ENCODE measurements at places on chromosomes 6 and 20.
A peak's percentile ranks its signal among the peaks of the same experiment; 100 is the strongest.

GRCh38 chr20:373171-373890 lies 7.2 kb upstream of the TRIB3 start:
- DNase-seq = peak; percentile 87

DNA sequence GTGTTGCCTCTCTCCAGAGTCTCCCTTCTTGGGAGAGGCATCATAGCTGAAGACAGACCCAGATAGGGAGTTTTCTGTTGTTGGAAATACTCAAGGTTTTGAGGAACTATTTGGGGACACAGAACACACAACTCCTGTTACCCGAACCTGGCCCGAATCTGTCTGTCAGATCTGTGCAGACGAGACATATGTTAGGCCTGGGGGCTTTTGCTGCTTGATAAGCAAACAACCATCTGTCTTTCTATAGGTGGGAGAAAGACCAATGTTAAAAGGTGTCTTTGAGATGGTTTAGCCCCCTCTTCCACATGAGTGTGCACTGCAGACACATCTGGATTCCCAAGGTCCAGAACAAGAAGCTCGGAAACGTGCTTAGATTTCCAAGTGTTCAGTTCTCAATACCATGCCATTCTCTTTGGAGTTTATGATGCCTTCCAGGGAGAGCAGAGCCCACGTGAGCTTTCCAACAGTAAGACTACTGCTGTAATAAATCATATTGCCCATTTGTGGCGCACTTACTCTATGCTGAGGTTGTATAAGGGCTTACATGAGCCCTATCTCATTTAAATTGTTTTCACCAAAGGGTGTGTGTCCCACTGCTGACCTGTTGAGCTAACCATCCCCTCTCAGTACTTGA lies 3.8 kb upstream of the STX16 start:
- DNase-seq = no peak

DNA sequence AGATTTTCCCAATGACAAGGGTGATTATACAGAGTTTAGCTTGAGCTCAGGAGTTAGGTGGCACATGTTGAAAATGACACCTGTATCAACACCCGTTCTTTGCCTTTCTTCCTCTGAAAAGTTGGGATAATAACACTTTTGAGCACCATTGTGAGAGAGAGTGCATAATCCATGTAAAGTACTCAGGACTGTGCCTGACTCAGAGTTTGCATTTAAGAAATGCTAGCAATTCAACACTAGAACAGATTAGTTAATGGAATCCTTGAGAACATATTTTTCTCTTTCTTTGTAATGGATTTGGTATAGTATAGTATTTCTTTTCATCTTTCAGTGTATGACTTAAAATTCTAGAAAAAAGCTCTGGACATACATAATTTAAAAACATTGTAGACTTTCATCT lies 449.2 kb downstream of the GJA1 start:
- DNase-seq = no peak

DNA sequence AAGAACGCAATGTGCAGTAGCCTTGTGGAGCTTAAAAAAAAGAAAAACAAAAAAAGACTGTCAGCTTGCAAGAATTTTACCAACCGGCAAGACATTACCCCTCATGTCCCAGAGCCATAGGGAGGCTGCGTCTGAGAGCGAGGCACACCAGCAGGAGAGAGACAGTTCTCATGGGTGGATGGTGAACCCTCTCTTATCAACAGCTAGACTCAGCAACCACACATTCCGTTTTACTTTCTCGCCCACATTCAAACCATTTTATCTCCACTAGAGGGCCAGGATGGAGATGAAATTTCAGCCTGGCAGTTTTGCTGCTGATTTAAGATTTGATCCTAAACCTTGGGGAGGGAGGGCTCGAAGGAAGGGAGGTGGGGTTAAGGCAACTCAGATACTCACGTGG lies 247.0 kb downstream of the ATXN1 start:
- DNase-seq = peak; percentile 74

DNA sequence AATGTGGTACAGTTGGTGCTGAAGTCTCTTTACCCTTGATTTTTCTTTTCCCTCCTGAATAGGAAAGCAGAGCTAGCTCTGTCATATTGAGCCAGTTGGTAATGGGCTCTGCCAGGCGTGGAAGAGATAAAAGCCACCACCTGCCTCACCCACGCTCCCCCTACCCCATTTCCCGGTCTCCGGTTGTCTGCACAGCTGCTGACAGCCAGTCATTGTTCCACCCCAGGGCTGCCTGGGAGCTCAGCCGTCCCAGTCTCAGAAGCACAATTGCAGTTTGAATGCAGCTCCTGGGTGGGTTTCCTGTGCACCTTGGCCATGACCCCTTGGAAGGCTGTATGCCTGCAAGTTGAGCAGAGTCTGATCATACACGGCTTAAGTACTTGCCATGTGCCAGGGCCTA lies 675.2 kb upstream of the FLRT3 start:
- no peak for DNase-seq

- DNase-seq = no peak
Measured at GRCh38 chr6:169981568-169981967, 230.1 kb downstream of the ERMARD start.

- no peak for DNase-seq
Measured at GRCh38 chr6:135087403-135087802, 32.8 kb upstream of the HBS1L start.

DNA sequence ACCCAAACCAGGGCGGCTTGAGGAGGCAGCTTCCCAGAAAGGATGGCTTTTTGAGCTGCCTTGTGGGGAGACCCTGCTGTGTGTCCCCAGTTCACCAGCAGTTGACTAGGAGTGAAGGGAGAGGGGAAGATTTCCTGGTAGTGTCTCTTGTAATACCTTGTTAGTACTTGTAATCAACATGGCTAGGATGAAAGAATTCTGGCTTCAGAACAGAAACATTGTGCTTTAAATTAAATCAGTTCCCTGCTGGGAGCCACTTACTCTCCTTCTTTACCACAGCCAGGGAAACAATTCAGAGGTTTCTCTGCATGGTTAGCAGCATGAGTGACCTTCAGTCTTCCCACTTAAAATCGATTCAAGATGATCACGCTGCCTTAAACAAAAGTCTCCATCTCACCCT lies 525.4 kb upstream of the ID4 start:
- no peak for DNase-seq

DNA sequence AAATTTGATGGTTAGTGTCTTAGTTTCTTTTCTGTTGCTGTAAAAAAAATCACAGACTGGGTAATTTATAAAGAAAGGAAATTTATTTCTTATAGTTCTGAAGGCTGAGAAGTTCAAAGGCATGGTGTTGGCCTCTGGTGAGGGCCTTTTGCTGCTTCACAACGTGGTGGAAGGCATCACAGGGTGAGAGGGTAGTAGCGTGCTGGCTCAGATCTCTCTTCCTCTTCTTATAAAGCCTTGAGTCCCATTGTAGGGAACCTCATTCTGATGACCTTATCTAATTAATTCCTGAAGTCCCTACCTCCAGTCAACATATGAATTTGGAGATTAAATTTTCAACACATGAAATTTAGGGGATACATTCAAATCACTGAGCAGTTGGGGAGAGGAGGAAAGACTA lies 62.0 kb downstream of the ARID1B start:
- DNase-seq = no peak

DNA sequence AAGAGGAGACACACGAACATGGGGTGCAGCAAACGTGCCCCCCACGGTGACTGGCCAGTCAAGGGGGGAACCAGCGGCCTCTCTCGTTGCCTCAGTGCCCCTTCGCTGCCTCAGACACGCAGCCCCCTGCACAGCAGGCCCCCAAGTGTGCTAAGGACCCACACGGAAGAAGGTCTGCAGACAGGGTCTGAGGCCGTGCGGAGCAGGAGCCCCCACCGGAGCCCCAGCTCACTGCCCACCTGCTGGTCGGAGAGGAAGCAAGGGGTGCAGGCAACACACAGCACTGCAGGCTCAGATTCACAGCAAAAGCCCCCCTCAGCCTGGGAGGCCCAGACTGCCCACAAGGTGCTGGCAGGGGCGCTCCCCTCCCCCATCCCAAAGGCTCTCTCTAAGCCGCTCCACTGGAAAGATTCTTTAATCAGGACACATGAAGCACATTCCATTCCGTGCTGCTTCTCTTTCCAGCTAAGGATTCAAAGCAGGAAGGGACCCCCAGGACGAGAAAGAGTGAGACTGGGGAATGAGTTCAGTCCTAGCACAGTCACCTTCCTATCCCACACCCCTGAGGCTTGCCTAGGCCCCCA lies 105.1 kb downstream of the SLC23A2 start:
- no peak for DNase-seq

- no peak for DNase-seq
Measured at GRCh38 chr20:25230166-25230831, 17.6 kb upstream of the PYGB start.

- no peak for DNase-seq
Measured at GRCh38 chr6:114334237-114334636, 8.6 kb downstream of the HS3ST5 start.

GRCh38 chr6:168349718-168350210 lies 30.2 kb upstream of the DACT2 start:
- DNase-seq = no peak

DNA sequence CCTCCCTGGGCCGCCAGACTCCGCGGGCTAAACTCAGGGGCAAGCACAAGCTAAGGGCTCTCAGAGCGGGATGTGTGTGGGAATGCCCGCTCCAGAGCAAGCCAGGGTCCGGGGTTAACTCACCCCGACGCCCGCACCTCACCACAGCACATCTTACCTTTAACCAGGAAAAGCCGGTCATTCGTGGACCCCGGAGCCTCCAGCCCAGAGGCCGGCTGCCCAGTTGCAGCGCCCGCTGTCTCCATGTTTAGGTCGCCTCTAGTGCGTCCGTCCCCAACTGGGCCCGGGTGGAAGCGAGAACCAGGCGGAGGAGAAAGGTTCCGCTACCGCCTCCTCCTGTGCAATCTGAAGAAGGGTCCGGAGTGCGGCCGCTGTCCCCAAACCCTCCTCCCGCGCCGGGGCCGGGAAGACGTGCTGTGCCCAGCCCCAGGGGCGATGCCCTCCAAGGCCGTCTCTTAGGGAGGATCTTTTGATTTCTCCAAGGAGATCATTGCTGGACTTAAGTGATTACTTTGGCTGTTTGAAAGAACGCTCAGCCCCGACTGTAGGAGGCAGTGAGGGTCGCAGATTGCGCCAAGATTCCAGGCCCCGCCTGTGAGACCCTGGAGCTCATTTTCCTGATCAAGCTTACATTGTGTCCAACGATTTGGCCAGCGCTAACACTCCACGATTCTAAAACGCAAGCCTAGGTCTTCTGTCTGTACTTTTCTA lies at the start of gene TMEM242:
Gene TMEM242 (minus strand): TSS at position 265 of the 711 bp plus-strand sequence. CDS start 20 bp downstream, at position 245.
- peak; percentile 94 for DNase-seq

DNA sequence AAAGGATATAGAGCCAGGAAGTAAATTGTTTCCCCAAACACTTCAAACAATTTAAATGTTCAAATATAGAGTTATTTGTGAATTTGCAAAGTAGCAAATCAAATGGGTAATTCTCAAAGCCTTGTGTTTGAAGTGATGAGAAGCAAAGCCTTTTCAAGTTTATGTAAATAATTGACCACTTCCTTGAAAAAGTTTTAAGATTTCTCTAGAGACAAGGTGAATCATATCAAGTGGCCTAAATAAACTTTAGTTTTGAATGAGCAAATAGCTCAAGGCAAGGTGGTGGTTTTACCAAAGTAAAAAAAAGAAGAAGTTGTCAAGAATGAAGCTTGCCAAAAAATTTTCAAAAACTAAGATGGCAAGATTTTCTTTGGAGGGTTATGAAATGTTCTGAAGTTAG lies 42.6 kb upstream of the IFNGR1 start:
- no peak for DNase-seq

DNA sequence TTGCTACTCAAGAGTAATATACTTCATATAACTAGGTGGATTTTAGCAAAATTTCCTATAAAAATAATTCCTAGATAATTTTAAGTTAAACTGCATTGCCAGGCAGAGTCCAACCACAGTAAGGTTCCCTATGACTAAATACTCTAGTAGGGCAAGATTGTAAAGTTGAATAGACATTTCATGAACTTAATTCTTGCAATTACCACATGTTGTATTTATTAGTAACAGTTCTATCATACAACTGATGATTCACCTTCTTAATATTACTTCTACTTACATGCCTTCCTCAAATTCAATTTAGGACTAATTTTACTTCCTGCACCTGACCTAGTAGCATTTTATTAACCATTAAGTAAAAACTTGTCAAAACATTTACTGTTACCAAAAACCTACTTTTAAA lies 266.7 kb upstream of the THEMIS start:
- DNase-seq = no peak

- DNase-seq = no peak
Measured at GRCh38 chr20:57877131-57877824, 167.5 kb upstream of the PMEPA1 start.

DNA sequence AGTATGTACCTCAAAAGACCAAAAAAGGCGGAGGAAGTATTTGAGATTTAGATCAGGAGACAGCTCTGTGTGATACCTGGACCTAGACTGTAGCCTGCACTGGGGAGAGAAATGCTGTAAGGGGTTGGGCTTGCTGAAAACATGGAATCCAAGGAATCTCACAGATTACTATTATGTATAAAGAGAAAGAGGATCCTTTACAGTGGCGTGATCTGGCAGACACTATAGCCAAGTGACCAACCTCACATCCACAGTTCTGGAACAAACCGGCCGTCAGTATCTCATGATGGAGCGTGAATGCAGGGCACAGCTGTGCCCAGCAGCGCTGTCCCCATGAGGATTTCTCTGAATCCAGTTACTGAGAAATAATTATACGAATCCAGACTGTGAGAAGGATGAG lies 12.3 kb downstream of the DDX27 start:
- DNase-seq = no peak

- DNase-seq = no peak
Measured at GRCh38 chr6:48552905-48553304, 441.9 kb upstream of the PTCHD4 start.

GRCh38 chr6:98823428-98824161 lies 10.8 kb upstream of the POU3F2 start:
- DNase-seq = no peak

- DNase-seq = no peak
Measured at GRCh38 chr20:33984182-33984719, 9.5 kb upstream of the RALY start.

- DNase-seq = no peak
Measured at GRCh38 chr6:153001767-153002612, 519 bp downstream of the MTRF1L start.

DNA sequence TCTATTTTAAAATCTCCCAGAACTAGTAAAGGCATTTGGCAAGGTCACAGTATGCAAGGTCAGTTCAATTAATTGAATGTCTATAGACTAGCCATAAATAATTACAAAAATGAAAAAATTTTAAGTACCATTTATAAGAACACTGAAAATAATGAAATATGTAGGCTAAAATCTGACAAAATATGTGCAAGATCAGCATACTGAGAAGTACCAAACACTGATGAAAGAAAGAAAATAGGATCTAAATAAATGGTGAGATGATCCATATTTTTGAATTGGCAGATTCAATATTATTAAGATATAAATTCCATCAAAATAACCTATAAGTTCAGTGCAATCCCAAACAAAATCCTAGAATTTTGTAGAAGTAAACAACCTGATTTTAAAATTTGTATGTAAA lies 28.0 kb upstream of the NELFCD start:
- DNase-seq = no peak

GRCh38 chr6:34554291-34555006 lies 1.7 kb downstream of the SPDEF start:
- DNase-seq = no peak

- DNase-seq = no peak
Measured at GRCh38 chr6:136464148-136464547, 86.1 kb downstream of the MAP7 start.
